ENCODE measurements at places on chromosomes 7 and 10.

- DNase-seq: no peak
Measured at GRCh38 chr7:50792342-50793119, 9.8 kb upstream of the GRB10 start.

GRCh38 chr7:18241543-18242231 is 214.0 kb upstream of the PRPS1L1 start:
- no peak for DNase-seq

GRCh38 chr7:150959739-150960734 is 18.1 kb downstream of the KCNH2 start:
- DNase-seq: no peak

GRCh38 chr7:87435546-87435945 is 39.9 kb downstream of the ABCB4 start:
- DNase-seq: no peak

- no peak for DNase-seq
Measured at GRCh38 chr7:31398815-31399214, 58.3 kb upstream of the NEUROD6 start.

DNA sequence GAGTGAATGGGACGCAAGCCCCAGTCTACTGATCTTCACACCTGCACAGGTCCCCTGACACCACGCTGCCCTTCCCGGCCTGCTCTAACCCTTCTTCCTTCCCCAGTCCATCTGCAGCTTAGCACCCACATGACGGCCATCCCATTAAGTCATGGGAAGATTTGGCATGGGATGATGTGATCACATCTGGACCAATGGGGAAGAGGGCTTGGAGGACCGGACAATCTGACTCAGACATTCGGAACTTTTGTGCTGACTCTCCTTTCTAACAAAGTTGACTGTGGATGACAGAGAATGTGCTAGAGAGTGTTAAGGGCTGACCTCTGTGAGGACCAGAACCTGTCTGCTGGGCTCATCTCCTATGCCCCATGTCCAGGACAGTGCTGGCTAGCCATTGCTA is 15.6 kb downstream of the CXCL12 start:
- no peak for DNase-seq

DNA sequence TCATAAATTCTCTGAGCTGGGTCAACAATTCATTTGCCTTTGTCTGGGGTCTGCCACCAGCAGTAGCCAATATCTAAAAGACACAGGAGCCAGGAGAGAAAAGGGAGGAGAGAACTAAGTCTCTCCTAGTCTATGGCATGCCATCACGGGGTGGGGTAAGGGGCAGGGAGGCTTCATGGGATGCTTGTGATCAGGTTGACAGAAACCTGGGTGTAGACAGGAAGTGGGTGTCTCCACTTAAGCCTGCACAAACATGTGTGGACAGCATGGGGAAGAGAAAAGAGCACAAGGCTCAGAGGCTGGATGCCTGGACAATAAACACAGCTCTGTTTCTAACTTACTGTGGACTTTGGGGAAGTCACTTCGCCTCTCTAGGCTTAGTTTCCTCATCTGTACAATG is 11.5 kb upstream of the C10orf53 start:
- no peak for DNase-seq

GRCh38 chr10:47420305-47421056 is 36.4 kb upstream of the ZNF488 start:
- DNase-seq: no peak

GRCh38 chr7:35036361-35037171 is 719 bp downstream of the DPY19L1 start:
- peak; percentile 53 for DNase-seq

DNA sequence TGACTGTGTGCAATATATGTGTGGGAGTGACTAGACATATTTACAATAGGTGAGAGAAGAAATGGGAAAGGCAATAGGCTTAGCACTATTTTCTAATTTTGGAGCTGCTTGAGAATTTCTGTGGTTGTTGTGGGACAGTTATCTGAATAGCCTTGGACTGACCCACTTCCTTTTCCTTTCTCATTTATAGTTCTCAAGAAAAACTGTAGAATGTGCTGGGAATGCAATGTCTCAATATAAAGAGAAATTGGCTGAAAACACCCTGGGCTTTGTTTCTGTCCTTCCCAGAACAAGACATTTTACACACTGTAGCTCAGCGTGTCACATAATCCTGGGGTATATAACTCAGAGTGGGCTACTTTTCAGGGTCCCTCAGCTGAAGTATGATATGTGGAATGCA is 153.0 kb upstream of the RHOBTB1 start:
- no peak for DNase-seq

GRCh38 chr10:7121154-7121797 is 289.6 kb downstream of the SFMBT2 start:
- peak; percentile 80 for DNase-seq

- no peak for DNase-seq
Measured at GRCh38 chr10:58666024-58666423, 153.4 kb downstream of the BICC1 start.

GRCh38 chr7:73880755-73881328 is 19.9 kb downstream of the TMEM270 start:
- DNase-seq: no peak

GRCh38 chr7:108875139-108875538 is 305.5 kb downstream of the DNAJB9 start:
- no peak for DNase-seq

- DNase-seq: no peak
Measured at GRCh38 chr10:48929413-48929990, 10.1 kb downstream of the LRRC18 start.

GRCh38 chr7:77338260-77338659 is 77.9 kb downstream of the GSAP start:
- DNase-seq: no peak

- DNase-seq: no peak
Measured at GRCh38 chr10:132590094-132590751, 52.6 kb downstream of the INPP5A start.

DNA sequence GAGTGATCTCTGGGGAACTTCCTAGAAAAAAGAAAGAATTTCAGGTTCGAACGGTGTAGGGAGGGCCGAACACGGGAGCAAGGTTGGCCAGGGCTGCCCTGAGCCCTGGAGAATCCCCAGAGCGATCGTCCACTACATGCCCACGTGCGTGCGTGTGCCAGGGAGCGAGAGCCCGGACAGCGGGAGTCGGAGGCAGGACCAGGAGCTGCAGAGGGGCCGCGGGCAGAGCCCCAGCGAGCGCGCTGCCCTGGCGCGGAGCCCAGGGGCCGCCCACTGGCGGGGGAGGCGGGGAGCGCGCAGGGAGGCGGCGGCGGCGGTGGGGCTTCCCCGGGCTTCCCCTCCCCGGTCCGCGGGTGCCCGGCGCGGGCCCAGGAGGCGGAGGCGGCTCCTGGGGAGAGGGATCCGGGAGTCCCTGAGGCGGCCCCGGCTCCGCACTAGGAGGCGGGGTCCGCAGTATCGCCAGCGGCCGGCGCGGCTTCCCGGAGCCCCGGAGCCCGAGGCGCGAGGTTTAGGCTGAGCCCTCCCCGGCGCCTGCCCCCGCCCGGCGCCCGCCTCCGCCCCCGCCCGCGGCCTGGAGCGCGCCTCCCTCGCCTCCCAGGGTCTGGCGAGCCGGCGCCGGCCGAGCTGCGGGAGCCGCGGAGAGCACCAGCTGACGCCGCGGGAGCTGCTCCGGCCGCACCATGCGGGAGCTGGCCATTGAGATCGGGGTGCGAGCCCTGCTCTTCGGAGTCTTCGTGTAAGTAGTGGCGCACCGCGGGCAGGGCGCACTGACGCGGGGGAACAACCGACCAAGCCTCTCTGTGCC is at the start of gene PLPP4:
Gene PLPP4, plus strand, starts transcription at position 602 of the 805 bp plus-strand sequence. Its CDS starts 79 bp downstream, at position 681.
- no peak for DNase-seq

- no peak for DNase-seq
Measured at GRCh38 chr10:11397980-11398580, 213.4 kb downstream of the USP6NL start.

DNA sequence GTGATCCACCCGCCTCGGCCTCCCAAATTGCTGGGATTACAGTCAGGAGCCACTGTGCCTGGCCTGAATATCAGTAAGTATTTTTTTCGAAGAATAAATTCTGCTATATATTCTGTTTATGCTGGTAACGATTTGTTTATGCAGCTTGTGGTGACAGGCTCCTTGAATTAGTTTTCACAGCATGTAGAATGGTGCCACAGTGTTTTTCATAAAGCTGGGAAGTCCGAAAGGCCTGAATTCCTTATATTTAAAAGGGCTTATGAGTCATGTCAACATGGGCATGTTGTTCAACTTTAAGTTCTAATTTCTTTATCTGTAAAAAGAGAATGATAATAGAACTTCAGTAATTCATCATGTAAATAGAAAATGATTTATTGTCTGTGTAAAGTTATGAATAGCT is 42.2 kb upstream of the WASL start:
- no peak for DNase-seq

DNA sequence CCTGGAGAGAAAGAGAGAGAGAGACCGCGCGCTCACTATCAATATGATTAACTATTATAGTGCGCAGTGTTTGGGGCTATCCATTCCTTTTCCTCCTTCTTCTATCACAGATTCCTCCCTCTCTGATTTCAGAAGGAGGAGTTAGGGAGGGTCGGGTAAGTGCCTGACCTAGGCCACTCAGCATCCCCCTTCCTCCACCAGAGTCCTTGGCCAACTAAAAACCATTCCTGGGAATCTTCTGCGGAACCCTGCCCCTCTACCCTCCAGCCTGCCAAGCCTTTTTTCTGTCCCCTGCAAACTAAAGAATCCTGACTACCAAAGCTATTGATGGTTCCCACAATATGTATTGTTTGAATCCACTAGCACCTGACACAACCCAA is 256.2 kb upstream of the NFE2L3 start:
- DNase-seq: no peak

DNA sequence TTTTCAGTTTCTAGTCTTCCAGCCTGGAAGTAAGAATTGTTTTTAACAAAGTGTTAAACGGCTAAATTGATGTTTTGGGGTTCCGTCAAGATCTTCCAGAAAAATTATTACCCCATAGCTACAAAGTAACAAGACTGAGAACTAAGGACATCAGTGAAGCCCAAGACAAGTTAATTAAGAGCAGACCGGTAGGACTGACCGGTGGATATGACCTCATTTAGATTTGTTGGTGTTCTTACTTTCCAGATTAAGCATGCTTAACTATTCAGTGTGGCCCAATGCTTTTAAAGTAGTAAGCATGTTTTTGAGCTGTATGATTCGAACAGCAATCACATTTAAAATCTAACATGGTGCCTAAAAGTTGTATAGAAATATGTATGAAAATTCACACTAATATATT is 73.1 kb upstream of the RPA3 start:
- DNase-seq: no peak

Measured in activated CD8-positive, alpha-beta memory T cell treated with anti-CD3 and anti-CD28 coated beads, Interleukin-2, amount 10 ng/mL, durations not matched to agents 7 days and 5 days (primary cell).